NCI-H460 (cell line): ENCODE measurements at places on chromosomes 2 and 18.

- DNase-seq: no peak
Measured at GRCh38 chr2:169108099-169108884, 38.9 kb downstream of the DHRS9 start.

GRCh38 chr2:162934191-162934590 lies 95.6 kb upstream of the KCNH7 start:
- no peak for DNase-seq

DNA sequence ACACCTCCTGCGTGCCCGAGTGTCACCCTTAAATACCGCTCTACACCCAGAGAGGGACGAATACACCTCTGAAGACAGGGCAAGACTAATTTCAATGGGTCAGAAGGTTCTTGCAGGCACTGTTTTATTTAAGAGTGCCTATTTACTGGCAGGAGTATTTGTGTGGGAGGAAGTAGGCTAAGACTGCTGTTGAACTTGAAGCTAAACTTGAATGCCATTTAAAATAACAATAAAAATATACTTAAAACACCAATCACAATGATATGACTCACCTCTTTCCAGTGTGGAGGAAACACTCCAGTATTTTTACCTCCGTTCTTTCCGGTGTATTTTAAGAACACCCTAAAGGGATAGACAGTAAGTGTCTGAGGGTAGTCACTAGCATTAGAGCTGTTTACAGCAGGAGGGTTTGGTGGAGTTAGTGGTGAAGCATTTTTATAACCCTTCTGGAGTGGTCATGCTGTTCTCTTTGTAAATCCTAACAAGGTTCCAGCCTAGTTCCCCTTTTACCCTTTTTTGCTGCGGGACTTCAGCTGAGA lies 9.6 kb upstream of the HOXD1 start:
- no peak for DNase-seq

DNA sequence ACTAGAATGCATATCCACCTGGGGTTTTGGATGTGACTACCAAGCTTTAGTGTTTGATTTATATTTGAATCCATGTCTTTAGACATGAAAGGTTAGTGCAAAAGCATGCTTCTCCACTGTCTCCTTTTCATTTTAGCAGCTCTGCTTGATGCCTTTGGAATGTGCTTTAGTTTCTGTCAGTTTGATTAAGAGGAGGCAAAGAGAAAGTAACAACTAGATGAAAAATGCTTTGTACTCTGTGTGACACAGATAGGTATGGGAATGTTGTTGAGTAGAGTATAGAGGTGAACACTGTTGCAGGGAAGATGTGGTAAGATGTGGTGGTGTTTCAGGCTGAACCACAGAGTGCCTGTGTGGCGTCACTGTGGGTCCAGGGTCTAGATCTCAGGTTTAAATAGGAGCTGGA lies 19.8 kb downstream of the PIK3C3 start:
- no peak for DNase-seq

DNA sequence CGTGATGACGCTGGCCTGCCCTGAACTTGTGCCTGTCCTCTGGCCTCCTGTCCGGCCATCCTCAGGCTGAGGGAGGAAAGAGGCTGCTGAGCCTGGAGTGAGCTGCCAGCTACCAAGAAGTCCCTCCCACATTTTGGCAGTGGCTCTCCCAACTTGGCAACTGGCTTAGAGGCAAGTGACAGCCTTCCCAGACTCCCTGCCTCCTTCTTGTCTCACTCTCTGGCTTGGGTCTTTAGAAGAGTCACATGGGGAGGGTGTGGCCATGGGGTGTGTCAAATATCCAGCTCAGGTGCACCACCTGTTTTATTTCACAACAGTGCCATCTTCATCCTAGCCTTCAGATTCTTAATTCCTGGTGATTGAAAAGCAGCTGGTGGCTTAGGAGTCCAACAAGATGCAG lies 222.9 kb downstream of the PRKCE start:
- DNase-seq: no peak

DNA sequence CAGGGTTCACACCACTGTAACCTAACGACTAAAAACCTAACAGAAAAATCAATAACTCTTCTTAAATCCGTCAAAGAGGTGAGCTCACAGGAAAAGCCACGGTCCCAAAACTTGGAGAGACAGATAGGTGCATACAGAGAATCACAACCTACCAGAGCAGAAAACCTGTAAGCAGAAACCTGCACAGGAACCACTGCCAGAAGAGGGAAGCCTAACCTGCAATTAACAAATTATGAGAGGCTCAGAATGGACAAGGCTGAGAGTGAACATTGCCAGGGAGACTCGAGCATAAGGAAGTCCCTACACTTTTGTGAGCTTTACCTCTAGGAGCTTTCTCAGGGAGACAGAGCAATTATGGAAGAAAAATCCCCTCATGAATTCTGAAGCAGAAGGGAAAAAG lies 156.2 kb upstream of the NETO1 start:
- no peak for DNase-seq

DNA sequence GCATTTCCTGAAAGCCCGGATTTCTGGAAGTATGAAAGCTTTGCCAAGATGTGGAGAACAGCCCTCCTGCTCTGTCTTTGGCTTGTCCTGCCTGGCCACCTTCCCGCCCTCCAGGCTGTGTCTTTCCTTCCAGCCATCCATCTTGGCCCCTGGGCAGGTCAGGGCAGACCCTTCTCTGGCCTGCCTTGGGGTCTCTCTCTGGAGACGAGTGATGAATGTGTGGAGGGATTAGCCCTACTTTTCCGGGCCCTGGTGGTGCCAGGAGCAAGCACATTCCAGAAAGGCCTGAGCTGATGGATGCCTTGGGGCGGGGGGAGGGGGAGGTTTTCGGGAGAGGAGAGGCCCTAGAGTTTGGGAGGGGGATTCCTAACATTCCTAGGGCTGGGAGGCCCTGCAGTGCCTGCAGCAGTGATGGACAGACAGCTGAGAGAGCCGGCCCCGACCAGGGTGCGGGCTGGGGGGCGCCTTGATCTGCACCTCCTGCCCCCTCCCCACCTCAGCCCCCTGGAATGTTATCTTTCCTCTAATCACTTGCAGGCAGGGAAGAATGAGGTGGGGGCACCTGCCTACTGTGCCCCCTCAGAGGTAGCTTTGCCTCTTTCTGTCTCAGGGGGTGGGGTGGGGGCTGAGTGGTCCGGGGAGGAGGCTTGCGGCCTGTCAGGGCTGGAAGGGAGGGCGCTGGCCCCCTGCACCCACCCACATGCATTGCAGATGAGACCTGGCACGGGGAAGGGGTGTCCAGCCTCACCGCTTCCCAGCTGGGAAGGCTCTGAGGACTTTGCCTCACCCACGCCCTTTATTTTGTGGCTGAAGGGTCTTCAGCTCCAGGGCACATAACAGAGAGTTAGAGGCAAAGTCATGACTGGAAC lies 156.2 kb downstream of the DDX1 start:
- no peak for DNase-seq

DNA sequence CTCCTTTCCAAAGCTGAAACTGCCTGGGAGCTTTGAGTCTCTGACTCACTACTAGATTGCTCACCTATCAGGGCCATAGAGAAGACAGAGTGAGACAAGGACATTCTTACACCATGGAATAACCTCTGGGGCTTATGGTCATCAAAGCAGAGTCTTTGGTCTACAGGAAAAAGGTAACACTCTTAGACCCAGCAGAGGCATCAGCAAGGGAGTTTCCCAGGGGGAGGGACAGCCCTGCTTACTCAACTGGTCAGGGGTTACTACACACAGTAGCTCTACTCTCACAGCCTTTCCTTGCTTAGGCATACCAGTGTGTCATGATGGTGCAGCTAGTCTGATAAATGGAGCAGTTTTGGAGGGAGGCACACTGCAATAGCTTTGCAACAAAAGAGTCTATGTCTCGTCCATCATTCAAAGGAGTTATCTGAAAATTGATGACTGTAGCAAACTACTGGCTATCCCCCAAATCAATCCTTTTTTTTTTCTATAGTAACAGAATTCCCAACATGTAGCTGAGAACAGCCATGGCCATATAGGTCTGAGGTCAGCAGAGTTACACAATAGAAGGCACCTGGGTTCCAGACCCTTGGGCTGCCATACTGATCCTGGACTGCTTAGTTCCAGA lies 22.4 kb upstream of the CD28 start:
- peak; percentile 62 for DNase-seq

DNA sequence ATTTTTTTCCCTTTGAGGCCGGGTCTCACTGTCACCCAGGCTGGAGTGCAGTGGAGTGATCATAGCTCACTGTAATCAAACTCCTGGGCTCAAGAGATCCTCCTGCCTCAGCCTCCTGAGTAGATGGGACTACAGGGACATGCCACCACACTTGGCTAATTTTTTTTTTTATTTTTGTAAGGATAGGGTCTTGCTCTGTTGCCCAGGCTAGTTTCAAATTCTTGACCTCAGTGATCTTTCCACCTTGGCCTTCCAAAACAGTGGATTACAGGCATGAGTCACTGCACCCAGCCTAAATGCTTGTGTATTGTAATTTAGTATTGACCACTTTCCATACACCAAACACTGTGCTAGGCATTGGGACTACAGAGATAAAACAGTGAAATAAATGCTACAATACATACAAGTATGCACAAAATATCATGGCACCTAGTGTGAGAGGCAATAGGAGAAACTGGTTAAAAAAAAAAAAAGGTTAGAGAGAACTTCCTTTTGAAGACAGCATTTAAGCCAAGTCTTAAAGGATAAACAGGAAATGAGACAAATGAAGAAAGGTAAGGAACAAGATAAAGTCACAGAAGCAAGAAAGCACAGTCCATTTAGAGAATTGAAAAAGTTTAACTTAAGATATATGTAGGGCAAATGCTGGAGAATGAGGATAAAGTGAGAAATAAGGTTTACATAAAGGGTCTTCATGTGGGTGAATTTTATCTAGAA lies 113.4 kb downstream of the GORASP2 start:
- DNase-seq: no peak

GRCh38 chr2:120251880-120252224 lies 800 bp upstream of the RALB start:
- no peak for DNase-seq

DNA sequence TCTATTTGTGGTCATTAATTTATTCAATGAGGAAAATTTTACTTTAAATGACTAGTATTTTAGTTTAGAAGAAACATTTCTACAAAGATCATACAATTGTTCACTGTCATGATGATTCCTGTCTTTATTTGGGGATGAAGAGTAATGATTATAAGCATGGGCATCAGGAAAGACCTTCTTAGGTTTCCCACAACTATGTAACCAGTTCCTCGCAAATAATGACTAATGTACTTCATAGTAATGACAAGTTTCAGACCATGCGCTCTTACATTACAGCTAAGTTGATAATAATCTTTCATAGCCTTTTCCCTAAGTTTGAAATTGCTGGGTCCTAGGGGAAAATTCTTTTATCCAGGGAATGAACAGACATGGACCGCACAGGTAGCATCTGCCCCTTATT lies 90.5 kb downstream of the MYO5B start:
- DNase-seq: no peak

DNA sequence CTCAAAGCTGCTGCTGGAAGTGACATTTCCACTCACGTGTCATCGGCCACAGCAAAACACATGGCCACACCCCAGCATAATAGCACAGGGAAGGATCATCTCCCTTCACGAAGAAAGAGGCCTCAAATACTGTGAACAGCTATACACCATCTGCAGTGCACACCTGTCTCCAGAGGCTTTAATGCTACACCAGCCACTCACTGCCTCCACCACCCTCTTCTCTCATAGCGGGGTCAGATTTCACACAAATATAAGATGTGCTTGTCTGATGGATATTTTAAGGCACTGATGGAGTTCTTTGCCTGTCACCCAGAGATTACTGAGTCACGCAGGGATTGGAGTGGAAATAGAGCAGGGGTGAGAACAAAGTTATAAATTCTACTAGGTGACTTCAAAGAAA lies 374.0 kb downstream of the ZNF516 start:
- DNase-seq: no peak

- no peak for DNase-seq
Measured at GRCh38 chr2:44286119-44286883, 11.0 kb downstream of the SLC3A1 start.

DNA sequence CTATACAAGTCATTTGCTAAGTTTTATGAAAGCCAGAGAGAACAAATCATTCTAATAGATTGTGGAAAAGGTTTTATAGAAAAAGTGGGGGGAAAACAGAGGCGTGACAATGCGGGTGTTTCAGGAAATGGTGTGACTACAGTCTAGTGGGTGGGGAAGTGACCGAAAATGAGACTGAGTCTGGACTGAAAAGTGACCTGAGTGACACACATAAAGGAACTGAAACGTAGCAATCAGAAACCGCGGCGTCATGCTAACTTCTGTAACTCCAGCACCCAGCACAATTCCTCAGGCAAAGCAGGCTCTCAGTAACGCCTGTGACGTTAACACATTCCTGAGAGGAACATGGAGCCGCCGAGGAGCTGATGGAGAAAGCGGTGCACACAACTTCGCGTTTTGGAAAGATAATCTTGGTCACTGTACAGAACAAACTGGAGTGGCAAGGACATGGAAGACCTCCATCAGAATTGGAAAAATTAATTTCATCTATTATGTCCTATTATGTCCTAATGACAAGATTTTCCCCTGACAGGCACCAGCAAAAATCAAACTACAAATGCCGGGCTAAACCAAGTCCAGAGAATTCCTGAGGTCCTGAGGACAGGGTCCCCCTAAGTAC lies 1.4 kb upstream of the CD226 start:
- DNase-seq: peak; percentile 76

GRCh38 chr2:105771836-105772235 lies 27.1 kb downstream of the NCK2 start:
- no peak for DNase-seq

DNA sequence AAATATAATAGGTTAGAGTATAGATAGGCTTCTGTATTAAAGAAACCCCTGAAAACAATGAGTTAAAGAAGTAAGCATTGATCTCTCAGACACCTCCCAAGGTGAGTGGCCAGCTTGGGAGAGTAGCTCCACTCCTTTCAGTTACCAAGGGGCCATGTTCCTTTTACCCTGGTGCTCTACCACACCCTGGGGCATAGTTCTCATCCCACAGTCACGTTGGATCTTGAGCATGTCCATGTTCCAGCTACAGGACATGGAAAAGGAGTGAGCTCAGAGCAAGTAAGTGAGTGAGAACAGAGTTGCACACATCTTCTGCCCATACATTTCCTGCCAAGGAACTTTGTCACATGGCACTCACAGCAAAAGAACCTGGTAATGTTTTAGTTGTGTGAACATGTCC lies 325.9 kb upstream of the SLC39A10 start:
- no peak for DNase-seq

- no peak for DNase-seq
Measured at GRCh38 chr2:100125626-100126025, 16.8 kb downstream of the AFF3 start.

GRCh38 chr2:218263817-218264641 lies 3.2 kb downstream of the GPBAR1 start:
- DNase-seq: no peak

GRCh38 chr18:57906852-57907251 lies 103.7 kb upstream of the ATP8B1 start:
- DNase-seq: no peak

DNA sequence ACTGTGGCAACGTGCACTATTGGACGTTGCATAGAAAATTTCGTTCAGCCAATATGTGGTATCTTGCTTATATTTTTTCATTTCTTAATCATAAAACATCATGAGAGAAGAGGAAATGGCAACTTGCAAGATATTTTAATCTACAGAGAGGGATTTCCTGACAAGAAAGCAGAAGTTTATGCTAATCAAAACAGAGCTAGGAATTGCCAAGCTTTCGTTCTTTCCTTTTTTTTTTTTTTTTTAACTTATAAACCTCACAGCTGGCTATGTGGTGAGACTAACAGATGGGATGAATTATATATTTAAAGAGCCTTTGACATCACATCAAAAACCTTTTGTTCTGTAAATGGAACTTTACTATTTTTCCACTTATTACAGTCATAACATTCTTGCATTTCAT lies 1136.9 kb upstream of the TMEFF2 start:
- no peak for DNase-seq

- DNase-seq: no peak
Measured at GRCh38 chr2:32358111-32358482, 1.3 kb downstream of the BIRC6 start.

GRCh38 chr2:112876971-112877361 lies 34.0 kb upstream of the IL37 start:
- no peak for DNase-seq
